ENCODE measurements at places on chromosomes 2 and 18.

DNA sequence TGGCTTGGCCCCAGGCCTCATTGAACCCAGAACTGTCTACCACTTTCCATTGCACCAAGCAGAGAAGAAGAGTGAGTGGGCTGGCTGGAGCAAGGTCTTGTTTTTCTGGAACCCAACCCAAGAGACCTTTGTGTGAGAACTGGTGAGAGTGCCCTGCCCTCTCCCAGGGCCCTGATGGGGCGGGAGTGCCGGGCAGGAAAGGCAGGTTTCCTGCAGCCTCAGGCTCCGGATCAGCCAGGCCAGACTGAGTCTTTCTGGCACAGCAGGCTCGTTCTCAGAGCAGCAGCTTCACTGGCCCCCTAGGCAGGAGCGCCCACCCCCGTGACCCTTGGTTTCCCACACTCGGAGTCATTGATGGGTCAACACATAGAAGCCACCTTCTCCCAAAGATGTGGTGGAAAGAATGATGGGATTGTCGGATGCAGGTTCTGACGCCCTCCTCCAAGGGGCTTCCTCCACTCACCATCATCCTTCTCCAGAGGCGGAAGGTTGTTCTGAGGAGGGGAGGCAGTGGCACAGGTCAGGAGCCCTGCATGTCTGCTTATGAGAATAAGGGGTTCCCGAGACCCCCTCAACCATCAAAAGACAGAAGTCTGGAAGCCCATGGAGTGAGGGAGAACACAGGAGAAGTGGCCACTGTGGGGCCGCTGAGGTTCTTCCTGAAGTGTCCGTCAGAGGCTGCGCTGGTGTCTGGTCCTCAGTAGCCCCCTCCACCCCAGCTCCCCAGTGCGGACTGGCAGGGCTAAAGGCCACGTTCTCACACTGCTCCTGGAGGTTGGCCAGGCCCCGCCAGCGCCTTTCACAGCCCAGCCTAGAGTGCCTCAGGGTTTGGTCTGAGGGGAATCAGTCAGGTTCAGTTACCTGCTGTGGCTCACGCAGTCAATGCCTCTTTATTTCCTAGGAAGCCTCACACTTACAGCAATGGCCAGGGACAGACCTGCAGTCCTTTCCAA lies 62.8 kb upstream of the LAPTM4A start:
- DNase-seq: no peak

GRCh38 chr2:162011706-162012564 lies 62.1 kb downstream of the DPP4 start:
- no peak for DNase-seq

GRCh38 chr18:57444301-57444759 lies 9.2 kb downstream of the ONECUT2 start:
- DNase-seq: no peak

DNA sequence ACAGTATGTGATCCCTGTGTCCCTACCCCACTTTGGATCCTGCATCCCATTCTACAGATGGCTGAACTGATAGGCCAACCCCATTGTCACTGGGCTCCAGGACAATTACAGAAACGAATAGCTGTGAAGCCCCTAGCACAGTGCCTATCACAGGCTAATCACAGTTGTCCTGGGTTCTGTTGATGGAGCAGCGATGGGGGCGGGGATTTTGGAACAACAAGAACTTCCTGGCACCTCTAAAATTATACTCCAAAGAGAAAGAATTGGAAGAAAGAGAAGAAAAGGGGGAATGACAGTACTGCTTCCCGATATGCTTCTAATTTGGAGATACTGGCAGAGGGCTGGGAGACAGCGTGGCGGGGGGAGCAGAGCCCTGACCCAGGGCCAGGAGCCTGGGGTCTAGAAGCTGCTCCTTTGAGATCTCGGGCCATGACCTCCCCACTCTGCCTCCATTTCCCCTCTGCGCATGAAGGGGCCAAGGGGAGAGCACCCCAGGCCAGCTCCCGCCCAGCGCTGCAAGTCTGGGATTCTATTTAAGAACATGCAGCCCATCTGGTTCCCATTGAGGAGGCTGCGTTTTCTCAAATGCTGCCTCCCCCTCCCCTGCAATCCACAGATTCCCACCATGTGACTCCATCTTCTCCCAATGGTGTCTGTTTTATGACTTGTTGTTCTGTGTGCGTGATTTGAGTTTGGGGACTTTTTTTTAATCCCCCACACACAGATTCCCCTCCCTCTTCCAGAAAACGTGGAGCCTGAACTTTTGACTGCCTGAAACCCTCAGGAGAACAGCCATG lies 202.7 kb downstream of the CYP26B1 start:
- no peak for DNase-seq

GRCh38 chr2:19759880-19760279 lies 141.9 kb downstream of the TTC32 start:
- DNase-seq: no peak

GRCh38 chr2:4678927-4679326 lies 975.6 kb downstream of the DCDC2C start:
- no peak for DNase-seq

- DNase-seq: no peak
Observed at GRCh38 chr2:10647886-10648605, 41.7 kb downstream of the NOL10 start.

DNA sequence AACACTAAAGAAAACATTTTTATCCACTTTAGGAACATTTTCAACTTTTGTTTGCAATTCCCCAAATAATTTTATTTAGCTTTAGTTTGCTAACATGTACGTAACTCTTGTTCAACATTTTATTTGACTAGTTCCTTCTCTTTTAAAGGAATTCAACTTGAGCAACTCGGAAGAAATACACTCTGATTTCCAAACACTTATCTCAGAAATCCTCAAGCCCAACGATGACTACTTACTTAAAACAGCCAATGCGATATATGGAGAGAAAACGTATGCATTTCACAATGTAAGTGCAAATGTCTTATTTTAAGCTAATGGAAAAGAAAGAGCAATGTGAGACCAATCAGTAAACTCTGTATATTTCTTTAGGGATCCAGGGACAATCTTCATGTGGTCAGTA lies 10.1 kb downstream of the SERPINB10 start:
- no peak for DNase-seq

- DNase-seq: no peak
Observed at GRCh38 chr2:19496646-19497045, 138.2 kb upstream of the OSR1 start.

DNA sequence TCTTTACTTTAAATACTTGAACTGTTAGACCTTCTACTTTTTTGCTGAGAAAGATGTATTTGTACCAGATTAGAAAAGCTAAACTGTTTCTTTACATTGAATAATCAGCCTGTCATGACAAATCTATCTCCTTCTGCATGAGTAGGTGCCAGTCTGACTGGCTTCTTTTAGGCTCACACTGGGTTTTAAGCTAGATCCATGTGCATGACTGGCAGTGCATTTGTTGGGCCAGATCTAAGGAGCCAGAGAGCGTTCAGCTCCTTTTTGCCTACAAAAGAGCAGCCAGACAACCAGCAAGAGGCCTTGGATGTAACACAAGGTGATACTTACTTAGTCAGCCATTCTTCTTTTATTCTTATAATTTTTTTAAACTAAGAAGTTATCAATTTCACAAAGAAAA lies 82.0 kb upstream of the OTX1 start:
- DNase-seq: no peak

- DNase-seq: no peak
Observed at GRCh38 chr2:202186641-202187202, 51.7 kb downstream of the SUMO1 start.

GRCh38 chr2:233803994-233804393 lies 25.9 kb downstream of the MROH2A start:
- no peak for DNase-seq

DNA sequence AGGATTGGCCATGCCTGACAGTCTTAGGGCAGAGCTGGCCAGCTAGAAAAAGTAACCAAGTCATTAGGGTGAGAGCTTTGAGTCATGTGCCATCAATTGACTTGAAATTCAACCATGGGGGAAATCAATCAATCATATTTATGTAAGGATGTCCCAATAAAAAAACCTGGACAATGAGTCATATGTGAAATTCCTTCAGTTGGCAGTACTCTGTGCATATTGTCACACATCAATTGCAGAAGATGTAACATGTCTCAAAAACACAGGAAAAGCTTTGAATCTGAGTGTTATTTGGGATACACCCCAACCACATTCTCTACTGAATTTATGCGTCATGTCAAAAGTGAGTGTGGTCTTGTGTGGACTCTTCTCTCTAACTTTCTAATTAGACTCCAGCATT lies 1004.1 kb upstream of the NRXN1 start:
- no peak for DNase-seq

- no peak for DNase-seq
Observed at GRCh38 chr2:215982465-215982875, 30.9 kb downstream of the MREG start.

GRCh38 chr2:241974851-241975592 lies 105.5 kb downstream of the RTP5 start:
- DNase-seq: no peak

- DNase-seq: no peak
Observed at GRCh38 chr2:207224381-207224780, 58.6 kb upstream of the KLF7 start.

- no peak for DNase-seq
Observed at GRCh38 chr2:54757500-54757899, 34.0 kb downstream of the EML6 start.

GRCh38 chr2:238695538-238695937 lies 152.3 kb upstream of the TWIST2 start:
- DNase-seq: no peak

GRCh38 chr2:205629091-205629776 lies 53.1 kb upstream of the NRP2 start:
- no peak for DNase-seq

GRCh38 chr2:125037135-125037653 lies 1012.1 kb downstream of the CNTNAP5 start:
- DNase-seq: no peak

GRCh38 chr2:102301867-102302362 lies 9.4 kb upstream of the IL1RL1 start:
- DNase-seq: no peak

- DNase-seq: no peak
Observed at GRCh38 chr2:236745420-236746210, 176.0 kb downstream of the ACKR3 start.

GRCh38 chr2:123073371-123073770 lies 951.7 kb upstream of the CNTNAP5 start:
- no peak for DNase-seq

DNA sequence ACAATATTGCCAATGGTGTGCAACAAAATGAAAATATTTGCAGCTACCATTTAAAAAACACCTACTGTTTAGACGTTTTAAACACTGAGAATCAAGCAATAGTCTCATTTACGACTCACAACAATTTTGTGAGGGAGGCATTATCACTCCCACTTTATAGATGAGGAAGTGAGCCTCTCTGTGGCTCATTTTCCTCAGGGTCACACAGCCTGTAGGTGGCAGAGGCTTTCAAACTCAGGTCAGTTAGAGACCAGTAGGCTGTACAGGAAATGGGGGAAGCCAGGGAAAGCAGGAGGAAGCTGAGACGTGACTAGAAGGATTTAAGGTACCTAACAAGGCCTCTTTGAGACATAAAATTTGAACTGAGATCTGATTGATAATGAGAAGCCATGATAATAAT lies 95.0 kb upstream of the ZNF521 start:
- DNase-seq: no peak

GRCh38 chr2:186697536-186697935 lies 3.7 kb downstream of the FAM171B start:
- no peak for DNase-seq

DNA sequence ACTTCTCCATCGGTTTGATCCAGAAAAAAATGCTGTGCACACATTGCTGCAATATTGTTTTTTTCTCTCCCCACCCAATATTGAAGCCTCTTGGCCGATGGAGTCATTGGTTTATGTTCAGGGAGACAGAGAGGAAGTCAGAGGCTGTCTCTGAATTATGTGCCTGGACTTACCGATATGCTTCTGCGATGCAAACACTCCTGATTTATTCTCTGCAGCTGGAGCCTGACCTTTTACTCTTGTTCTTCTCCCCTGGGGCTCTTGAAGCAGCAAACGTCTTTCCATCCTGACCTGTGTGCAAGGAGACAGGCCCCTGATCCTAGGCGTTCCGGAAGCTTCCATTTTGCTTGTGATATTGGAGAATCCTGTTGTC lies 99.6 kb downstream of the PTGR3 start:
- DNase-seq: no peak

GRCh38 chr2:16622399-16622968 lies 43.1 kb downstream of the CYRIA start:
- no peak for DNase-seq

DNA sequence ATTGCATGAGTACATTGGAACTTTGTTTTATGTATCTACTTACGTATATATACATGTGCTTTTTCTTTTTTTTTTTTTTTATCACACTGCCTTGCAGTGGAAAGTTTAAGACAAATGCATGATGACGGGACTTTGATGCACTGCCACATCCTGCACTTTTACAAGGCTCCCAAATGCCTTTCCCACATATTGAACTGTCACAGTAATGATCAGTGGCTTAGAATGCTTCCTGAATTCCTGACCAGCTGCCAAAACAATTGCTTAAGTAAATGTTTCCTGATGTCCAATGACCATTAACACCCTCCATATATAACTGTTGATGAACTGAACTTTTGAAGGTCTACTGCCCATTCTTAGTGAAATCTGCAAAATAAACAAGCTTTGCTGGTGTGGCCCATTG lies 60.2 kb downstream of the LYPD6B start:
- DNase-seq: no peak

- DNase-seq: no peak
Observed at GRCh38 chr18:7584646-7585275, 17.6 kb downstream of the PTPRM start.

GRCh38 chr2:99863236-99863902 lies 279.0 kb downstream of the AFF3 start:
- DNase-seq: no peak
